Foreskin melanocyte (primary cell): ENCODE measurements at places on chromosomes 6 and 20.

DNA sequence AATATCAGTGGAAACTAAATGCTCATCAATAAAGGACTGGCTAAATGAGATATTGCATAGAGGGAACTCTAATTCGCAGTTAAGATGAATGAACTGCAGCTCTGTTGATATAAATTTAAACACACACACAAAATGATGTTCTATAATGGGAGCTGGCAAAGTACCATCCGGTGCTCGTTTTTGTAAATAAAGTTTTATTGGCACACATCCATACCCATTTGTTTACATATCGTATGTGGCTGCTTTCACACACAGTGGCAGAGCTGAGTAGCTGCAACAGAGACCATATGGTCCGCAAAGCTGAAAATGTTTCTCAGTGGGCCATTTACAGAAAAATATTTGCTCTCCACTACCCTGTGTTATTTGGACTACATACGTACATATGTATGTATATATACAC lies 120.7 kb downstream of the EDN3 start:
- no peak for DNase-seq

- DNase-seq, result no peak
Observed at GRCh38 chr6:13678255-13678983, 33.2 kb downstream of the RANBP9 start.

DNA sequence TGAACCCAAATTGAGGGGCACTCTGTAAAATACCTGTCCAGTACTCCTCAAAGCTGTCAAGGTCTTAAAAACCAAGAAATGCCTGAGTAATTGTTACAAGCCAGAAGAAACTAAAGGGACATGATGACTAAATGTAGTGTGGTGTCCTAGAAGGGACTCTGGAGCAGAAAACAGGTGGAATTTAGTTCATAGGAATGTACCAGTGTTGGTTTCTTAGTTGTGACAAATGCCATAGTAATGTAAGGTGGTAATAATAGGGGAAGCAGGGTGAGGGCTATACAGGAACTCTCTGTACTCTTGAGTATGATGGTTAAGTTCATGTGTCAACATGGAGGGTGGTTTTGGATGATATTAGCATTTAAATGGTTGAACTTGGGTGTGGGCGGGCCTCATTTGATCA lies 92.3 kb downstream of the CNBD2 start:
- no peak for DNase-seq

DNA sequence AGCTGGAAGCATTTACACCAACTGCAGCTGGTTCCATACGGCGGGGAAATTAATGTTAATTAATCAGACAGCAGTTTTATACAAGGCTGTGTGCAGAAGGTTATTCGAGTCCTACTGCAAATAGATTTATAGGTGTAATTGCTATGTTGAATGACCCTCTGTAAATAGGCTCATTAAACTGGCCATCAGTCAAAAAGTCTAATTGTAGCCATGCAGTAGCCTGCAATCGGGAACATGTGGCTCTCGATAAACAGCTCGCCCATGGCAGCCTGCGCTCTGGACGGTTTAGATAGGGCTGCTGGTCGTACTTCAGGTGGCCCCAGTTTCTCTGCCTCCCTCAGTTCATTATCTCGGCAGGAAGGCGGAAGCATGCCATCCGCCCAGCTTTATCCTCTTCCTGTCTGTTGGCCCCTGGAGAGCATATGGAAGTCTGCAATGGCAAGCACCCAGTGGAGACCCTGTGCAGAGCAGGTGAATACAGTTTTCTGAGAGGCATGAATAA lies 143.2 kb downstream of the MBOAT1 start:
- no peak for DNase-seq

DNA sequence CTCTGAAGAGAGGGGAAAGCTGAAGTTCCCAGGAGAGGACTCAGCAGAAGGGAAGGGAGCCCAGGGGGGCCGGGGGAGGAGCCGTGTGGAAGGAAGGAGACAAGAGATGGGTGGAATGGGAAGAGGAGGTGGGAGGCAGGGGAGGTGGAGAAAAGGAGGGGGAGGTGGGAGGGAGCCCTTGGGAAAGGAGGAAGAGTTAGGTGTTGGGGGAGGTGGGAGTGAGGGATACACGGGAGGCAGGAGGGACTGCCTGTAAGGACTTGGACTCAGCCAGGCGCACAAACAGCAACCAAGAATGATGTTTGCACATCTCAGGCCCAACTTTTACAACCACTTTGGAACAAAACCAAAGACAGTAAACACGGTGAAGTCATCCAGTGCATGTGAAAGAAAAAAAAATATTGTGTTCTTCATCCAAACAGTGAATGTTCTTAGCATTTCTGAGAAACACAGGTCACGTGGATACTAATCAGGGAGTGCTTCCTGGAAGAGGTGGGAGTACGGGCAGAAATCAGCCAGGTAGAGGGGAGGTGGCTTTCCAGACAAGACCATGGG lies 17.4 kb upstream of the LSM14B start:
- DNase-seq, result no peak

- DNase-seq, result no peak
Observed at GRCh38 chr6:106014955-106015354, 71.2 kb upstream of the PRDM1 start.

DNA sequence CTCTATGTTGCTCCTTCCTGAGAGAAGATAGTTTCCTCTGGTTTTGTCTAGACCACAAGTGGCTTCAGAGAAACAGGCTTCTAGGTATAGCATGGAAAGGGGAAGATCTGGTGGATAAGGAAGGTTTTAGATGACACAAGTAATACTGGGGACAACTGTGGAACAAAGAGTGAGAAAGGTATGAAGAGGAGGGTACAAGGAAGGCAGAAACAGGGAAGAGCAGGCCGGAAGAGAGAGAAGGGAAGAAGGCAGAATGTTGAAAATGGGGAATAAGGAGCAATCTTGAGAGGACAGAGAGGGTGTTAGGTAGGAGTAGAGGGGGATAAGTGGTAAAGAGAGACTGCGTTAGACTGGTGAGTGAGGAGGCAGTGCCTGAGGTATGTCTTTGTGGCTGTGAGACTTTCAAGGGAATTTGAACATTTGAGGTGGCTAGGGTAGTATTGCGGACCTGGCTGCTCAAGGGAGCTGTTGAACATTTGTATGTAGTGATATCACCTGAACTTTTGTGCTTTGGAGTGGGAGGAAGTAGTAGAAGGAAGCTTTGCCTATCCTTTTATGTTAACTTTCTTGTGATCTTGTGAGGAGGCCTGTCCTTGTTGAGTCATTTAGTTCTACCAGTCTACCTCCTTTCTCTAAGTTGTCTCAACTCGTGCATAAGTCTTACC lies 69.5 kb downstream of the FOXO3 start:
- no peak for DNase-seq

GRCh38 chr20:45072066-45072465 lies 28.9 kb downstream of the KCNS1 start:
- no peak for DNase-seq

GRCh38 chr6:89489078-89489477 lies 56.1 kb downstream of the ANKRD6 start:
- DNase-seq, result no peak

GRCh38 chr20:25498280-25498606 lies 87.1 kb downstream of the NINL start:
- no peak for DNase-seq

DNA sequence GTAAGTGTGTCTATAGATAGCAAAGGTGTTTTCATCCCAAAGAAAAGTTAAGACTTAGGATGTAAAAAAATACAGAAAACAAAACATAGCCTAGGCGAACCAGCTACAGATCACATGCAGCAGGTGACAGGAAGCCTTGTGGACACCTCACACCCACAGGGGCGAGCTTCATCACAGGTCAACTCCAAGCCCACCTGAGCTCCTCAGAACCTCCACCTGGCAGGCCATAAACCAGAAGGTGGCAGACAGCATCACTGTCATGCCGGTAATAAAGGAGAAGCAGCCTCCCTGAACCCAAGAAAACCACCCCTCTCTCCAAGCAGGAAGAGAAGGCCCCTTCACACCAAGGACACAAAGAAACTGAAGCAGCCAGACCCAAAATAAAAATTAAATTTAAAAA lies 1.0 kb downstream of the RALGAPA2 start:
- no peak for DNase-seq
